ENCODE measurements at places on chromosomes 5 and 9. TPM values are rescaled to one million over a fixed set of nuclear protein-coding genes. Genes with fewer than 3 reads are reported as not detected.

GRCh38 chr5:51394609-51395008 is 11.4 kb downstream of the ISL1 start:
- DNase-seq = no peak

DNA sequence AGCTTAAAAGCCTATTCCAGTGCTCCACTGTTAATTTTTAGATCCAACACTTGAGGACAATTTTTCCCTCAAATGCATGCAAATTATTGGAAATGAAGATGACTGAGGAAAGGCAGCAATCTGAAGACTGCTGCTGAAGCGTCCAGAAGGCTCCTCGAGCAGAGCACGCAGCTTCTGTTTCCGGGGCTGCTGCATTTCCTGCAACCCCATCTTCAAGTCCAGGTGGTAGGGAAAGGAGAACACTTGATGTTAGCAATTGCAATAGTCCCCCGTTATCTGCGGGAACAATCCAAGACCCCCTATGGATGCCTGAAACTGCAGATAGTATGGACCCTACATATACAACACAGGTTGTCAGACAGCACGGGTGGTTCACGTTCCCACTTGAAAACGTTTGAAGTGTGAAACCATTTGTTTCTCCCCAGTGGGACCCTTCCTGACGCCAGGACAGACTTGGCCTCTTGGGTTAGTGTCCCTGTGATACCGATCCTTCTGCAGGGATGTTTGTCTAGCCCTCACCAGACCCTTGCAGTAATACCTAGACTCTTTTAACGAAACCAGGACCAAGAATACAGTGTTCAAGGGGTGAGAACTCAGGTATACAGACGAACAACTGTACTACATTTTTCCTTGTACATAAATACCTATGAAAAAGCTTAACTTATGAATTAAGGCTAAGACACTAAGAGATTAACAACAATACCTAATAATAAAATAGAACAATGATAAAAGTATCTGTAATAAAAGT is 152.3 kb downstream of the HSD17B3 start:
- DNase-seq = no peak

DOCK2 gene
- 4.5 TPM for total RNA-seq

DNA sequence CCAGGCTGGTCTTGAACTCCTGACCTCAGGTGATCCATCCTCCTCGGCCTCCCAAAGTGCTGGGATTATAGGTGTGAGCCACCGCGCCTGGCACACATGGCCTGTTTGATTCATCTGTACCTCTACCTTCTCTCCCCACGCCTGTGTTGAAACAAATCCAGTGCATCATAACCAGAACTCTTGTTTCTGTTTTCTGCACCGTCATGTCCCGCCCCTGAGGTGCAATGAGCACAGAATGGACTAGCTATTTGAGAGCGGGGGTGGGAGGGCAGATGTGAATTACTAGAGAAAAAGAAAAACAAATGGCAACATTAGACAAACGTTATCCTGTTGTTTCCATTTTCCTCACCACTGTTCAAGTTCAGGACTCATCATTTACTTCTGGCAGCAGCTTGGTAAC is 10.7 kb upstream of the FAM193B start:
- no peak for DNase-seq

DNA sequence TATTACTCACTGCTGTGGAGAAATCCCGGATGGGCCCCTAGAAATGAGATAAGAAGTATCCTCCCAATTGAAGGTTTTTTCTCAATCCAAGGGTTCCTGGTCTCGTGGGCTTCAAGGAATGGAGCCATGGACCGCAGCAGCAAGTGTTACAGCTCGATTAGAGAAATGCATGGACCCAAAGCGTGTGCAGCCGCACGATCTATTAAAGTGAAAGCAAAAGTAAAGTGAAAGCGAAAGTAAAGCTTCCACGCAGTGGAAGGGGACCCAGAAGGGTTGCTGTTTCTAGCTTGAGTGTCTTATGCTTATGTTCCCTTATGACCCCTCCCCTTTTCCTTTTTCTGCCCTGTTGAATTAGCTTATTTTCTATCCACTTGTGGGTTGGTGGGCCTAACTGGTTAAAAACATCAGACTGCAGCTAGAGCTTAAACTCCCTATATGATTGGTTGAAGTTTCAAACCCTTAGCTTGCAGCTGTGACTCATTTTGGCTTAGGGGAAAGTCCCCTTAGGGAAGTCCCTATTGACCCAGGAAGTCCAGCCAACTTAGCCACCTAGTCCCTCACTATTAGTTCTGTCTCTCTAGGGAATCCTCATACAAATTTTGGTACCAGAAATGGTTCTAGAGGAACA is 1111.8 kb downstream of the TAF11L14 start:
- DNase-seq = peak; percentile 20

GPR150 gene
- 0.09 TPM for total RNA-seq

DNA sequence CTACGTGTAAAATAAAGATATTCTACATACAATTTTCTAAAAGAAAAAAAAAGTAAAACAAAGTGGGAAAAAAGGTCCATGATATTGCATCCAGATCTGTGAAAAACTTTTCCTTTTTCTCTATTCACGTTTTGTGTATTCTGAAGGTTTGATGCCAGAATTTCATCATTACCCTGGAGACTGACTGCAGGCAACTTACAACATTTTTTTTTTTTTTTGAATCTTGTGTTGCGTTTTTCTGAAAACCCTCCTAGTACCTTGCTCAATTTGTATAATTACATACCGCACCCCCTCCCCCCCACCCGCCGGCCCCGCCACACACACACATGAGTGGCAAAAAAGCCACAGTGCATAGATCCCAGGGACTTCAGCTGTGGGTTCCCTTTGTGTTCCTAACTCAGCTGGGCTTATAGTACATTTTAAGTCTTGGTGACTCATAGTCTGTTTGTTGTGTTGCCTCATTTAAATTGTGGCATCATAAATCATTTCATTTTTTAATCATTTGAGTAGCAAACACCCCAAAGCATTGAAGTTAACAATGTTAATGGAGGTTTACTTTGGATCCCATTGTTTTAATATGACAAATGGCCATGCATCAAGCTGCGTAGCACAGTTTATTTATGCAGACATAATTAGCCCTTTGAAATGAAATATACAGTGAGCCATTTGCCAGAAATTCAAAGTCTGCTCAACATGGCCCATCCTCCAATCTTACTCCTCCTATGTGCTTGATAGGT is 36.0 kb downstream of the PRDM6 start:
- peak; percentile 94 for DNase-seq

- no peak for DNase-seq
Observed at GRCh38 chr5:96671441-96671840, 9.3 kb downstream of the CAST start.

GRCh38 chr9:90547896-90548295 is 94.7 kb downstream of the DIRAS2 start:
- no peak for DNase-seq

DNA sequence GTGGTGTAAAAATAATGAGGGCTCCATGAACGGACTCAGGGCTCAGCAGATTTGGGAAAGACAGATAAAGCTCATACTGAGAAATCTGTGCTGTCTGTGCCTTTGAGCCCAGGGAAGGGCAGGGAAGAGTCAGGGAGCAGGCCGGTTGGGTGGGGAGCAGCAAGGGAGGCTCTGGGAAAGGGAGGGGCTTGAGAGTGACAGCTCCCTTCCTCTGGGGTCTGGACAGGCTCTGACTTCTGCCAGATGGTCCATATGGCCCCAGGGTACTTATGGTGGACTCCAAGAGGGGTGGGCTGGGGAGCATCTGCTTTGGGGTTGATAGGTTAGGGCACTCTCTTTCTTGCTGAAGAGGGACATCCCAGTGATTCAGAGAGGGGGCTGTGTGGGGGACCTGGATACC is 2.1 kb downstream of the NPR2 start:
- no peak for DNase-seq

DNA sequence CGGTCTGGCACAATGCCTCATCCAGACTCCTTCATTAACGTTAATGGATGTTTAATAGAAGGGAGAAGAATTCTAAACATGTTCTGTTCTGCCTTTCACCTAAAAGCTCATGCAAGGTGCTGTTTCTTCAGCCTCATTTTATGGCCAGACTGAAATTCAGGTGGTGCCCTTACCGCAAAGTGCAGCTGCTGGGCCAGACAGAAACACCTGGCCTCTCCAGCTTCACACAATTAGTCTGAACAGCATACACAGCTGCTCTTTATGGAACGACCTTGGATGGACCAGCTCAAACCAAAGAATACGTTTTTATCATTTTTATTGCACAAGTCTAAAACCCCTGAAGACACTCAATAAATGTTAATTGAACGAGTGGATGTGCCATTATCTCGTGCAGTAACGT is 4.6 kb downstream of the SNCAIP start:
- no peak for DNase-seq

TMEM174 gene
- not detected for total RNA-seq

RALGDS gene
- 50.5 TPM for total RNA-seq

CNTNAP3 gene
- 2.9 TPM for total RNA-seq

GRCh38 chr9:110284211-110284844 is 28.0 kb upstream of the TXN start:
- DNase-seq = no peak

- peak; percentile 48 for DNase-seq
Observed at GRCh38 chr9:125932012-125932411, 184.8 kb downstream of the PBX3 start.

GRCh38 chr9:19994296-19994695 is 205.5 kb upstream of the SLC24A2 start:
- peak; percentile 77 for DNase-seq

DNA sequence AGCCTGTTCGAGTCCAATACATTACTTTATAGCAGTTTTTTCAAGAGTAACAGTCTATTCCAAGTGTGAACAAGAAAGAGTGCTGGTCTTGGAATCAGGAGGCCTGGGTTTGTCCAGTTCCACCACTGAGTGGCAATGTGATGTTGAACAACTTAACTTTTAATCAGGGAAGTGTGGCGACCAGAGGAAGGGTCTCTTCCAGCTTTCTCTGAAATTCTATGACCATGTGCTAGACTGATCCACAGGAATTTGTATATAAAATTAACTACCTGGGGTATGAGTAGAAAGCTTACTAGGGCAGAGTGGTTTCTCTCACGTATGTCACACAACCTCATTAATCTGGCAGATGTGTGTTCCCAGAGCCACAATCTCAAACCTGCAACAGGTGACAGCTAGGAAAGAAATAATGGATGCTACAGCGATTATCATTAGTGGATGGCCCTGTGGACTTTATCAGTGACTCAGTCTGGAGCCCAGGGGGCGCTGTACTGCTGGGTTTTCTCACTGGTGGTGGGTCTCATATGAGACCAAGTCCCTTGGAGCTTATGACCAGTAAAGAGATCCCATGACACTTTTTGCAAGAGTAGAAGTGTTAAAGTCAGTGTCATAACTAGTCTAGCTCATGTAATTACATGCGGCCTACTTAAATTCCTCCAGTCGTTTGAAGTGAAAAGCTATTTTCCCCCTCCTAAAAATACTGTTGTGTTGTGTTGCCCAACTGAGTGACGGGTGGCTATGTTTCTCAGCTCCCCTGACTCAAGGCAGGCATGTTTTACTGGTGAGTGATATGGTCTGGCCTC is 116.5 kb downstream of the GDNF start:
- DNase-seq = no peak

DNA sequence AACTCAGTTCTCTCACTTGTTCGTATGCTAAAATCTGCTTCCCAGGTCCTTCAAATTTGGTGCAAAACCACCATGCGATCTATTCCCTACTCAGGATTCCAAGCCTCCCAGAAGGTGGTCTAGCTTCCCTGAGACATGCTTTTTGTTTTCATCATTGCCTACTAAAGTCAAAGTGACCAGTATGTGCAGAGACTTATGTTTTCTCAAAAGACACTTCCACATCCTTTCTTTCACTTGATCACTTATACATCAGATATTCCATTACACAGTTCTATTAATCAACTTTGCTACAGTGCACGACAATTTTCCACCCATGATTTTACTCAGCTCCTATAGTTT is 242.1 kb downstream of the PAPPA start:
- no peak for DNase-seq

PCDHB12 gene
- 2.4 TPM for total RNA-seq

GRCh38 chr9:115289757-115290208 is 171.8 kb upstream of the TNC start:
- DNase-seq = peak; percentile 95

TOR2A gene
- total RNA-seq = 3.7 TPM

DNA sequence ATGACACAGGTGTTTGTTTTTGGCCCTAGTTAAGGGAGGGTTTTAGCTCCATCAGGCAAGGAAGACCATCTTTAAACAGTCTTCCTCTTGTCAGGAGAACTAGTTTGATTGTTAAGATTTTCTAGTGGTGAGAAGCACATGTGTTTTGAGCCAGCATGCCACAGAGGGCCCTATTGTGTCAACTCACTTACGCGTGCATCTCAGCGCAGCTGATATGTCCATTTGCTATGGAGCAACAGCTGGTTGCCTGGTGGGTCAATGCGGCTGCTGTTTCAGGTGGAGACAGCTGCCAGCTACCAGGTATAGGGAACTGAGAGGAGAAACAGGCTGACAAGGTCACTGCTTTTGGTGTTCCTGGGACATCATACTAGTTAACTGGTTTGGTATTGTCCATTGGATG is 100.5 kb upstream of the PRRC1 start:
- DNase-seq = peak; percentile 75

DNA sequence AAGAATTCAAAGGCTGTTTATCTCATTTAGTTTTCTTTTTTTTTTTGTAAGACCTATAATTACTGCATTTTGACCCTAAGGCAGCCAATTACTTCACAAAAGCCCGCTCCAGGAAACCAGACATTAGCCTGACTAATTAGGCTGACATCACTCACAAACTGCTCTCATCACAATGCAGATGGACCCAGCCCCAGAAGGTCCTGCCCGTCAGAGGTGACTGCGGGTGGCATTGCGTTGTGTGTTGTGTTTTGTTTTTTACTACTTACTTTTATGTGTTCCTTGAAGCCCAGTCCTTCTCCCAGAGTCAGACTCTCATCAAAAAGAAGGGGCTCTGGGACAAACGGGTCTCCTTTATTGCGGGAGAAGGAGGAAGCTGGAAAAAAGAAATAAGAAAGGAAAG is 172.2 kb downstream of the HSD17B3 start:
- DNase-seq = no peak

- DNase-seq = no peak
Observed at GRCh38 chr5:132049093-132049492, 11.4 kb upstream of the IL3 start.

DNA sequence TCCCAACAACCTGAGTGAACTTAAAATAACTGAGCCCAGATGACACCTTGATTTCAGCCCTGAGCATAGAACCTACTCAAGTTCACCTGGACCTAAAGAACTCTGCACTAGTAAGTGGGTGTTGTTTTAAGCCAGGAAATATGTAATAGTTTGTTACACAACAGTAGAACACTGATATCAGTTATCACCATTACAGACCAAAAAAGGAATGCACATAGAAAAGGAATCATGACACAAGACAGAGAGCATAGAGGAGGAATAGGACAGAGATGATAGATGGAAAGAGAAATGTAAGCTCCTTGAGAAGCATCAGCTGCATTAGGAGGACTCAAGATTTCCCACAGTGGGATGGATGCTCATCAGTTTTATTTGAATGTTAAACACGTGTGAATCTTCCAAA is 1096.9 kb upstream of the SEMA6A start:
- DNase-seq = no peak

WDR31 gene
- 1.2 TPM for total RNA-seq

All from muscle of leg (tissue), 16 donors.